ENCODE measurements at places on chromosomes 4 and X.

GRCh38 chrX:114611018-114611619 lies 27.2 kb downstream of the HTR2C start:
- no peak for ATAC-seq

GRCh38 chrX:9211269-9211668 lies 177.3 kb upstream of the FAM9B start:
- ATAC-seq, result no peak

GRCh38 chr4:22019676-22020075 lies 71.1 kb upstream of the KCNIP4 start:
- ATAC-seq, result no peak

DNA sequence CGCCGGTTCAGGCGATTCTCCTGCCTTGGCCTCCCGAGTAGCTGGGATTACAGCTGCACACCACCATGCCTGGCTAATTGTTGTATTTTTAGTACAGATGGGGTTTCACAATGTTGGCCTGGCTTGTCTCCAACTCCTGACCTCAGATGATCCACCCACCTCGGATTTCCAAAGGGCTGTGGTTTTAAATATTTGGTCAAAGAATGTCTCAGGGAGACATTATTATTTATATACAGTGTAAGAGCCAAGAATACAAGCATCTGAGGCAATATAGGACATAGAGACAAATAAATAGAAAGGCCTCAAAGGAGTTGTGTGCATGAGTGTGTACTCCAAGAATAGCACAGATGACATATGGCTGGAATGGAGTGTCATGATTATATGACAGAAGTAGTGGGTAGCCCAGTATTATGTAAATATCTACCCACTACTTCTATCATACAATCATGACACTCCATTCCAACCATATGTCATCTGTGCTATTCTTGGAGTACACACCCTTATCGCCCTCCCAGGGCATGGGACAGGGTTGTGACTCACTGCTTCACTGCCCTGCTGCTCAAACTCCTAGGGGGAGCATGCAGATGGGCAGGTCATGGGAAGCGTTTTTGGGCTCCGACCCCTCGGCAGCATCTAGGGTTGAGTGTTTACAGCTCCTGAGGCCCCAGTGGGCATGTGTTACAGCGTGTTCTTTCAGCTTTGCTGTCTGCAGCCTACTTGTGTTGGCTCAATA lies 1649.8 kb upstream of the PCDH10 start:
- ATAC-seq, result no peak

GRCh38 chr4:56077676-56078075 lies 128.9 kb downstream of the CEP135 start:
- ATAC-seq, result no peak

DNA sequence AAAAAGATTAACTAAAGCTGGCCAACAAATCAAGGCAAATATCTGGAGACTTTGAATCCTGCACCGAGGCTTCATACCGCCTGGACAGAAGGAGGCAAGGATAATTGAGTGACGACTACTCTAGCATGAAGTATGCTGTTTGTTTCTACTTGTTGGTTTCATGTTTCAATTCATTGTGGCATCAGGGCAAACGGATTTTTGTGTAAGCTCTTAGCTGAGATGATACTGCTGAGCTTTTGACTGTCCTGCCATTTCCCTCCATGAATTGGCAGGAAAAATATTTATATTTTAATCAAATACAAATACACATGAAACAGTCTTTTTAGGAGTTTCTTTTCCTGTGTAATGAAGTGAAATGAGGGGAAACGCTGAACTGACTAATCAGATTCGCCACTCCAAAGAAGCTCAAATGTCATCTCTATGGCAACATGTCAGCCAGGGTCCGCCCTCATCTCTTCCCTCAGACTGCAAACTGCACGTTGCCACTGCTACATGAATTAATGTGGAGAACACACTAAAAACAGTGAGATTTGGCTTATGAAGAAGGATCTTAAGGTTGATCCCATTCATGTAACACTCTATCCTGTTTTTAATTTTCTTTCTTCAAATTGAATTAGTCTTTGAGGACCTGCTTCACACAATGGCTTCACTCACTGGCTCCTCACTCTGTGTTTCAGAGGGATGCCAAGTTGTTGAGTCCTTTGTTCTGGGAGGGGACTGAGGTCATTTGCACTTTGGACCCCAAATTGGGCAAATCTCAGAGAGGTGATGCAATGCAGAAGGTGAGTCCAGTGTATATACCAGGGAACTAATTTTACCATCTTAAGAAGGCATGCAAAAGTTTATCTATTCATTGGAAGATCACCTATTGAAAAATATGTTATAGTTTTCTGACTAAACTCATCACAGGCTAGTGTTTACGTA lies 149.6 kb upstream of the MID1 start:
- ATAC-seq, result no peak

DNA sequence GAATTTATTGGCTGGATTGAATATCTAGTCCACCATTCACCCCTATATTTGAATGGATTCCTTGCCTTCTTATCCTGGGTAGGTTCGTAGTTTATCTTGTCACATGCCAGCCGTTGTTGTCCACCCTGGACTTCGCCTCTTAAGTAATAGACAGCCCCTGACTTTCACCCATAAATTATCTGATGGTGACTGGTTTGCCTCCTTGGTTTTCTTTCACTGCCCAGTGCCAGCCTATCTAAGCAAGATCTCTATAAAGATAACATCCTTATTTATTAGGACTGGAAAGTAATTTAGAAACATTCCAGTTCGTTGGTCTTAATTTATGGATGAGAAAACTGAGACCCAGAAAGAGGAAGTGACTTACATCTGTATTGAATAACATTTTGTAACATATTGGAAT lies 410.3 kb downstream of the RPA4 start:
- ATAC-seq, result no peak

DNA sequence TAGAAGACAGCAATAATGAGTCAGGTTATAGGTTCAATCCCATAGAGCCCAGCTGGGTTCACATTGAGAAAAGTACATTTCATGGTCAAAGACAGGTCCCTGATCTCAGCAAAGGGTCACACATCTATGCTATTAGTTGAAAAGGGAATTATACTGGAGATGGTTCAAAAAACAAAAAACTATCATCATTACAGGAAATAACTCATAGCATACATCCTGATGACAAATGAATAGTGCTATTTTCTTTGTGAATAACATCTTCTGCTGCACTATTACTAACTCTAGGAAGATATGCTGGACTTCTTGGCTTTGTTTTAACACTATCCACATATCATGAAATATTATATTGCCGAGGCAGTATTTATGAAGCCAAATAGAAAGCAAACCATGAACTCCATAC lies 202.5 kb upstream of the MAB21L2 start:
- ATAC-seq, result no peak

- ATAC-seq, result no peak
Measured at GRCh38 chr4:176222149-176222548, 26.8 kb upstream of the SPATA4 start.

DNA sequence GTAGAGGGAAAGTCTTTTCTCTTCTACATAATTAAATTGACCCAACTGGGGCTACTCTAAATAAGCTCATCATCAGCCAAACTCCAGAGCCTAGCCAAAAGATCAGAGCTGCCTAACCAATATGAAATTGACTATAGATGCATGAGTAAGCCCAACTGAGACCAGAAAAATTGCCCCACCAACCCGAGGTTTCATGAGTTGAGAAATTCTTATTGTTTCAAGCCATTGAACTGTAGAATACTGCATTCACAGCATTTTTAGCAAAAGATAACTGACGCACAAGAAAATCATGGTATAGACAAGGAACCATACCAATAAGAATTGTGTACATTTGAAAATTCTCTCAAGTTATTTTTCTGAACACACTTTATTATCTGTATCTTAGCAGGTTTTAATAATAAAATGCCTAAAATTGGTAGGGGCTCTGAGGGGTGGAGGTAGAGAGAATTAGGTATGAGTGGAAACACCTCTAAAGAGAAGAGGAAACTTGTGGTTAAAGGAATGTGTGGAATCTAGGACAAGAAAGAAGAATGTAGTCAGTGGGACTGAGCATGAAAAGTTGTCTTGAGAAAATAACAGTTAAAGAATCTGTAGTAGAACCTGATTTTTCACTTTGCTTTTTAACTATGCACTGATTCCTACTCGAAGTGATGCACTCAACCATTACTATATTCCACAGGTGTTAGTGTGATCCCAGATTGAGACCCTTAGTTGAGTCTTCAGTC lies 200.9 kb upstream of the PPP1R2C start:
- no peak for ATAC-seq

GRCh38 chrX:105265093-105265492 lies 44.6 kb upstream of the TEX13A start:
- ATAC-seq, result no peak

DNA sequence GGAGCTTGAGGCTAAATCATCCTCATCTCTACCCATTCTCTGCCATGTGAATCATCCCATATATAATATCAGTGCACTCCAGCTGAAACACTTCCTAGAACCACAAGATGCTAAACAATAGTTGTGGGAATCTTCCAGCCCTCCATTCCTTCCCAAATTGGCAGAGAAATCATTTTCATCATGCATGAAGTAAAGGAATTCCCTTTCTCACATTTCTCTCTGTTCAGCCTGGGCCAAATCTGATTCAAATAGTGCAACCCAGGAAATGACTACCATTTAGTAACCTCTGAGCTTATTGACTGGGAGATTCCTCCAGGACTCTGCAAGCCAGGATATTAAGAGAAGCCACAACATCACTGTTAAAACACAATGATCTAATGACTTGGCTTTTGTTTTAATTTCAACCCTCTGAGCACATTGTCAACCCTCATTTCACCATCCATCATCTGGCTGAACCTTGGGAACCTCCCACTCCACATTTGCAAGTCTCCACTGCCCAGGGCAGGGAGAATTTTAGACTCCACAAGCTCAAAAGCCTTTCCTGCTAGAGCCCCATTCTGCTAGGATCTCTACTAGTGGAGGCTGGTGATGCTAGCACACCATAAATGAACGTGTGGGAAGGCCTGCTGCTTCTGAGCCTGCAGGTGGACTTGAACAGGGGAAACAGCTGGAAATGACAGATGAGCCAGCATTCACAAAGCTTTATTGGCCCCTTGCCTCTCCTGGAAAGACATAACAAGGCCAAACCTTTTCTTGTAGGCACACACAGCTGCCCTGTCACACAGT lies 133.9 kb downstream of the TET2 start:
- no peak for ATAC-seq

GRCh38 chrX:17595456-17596035 lies 141.7 kb upstream of the SCML1 start:
- ATAC-seq, result no peak

DNA sequence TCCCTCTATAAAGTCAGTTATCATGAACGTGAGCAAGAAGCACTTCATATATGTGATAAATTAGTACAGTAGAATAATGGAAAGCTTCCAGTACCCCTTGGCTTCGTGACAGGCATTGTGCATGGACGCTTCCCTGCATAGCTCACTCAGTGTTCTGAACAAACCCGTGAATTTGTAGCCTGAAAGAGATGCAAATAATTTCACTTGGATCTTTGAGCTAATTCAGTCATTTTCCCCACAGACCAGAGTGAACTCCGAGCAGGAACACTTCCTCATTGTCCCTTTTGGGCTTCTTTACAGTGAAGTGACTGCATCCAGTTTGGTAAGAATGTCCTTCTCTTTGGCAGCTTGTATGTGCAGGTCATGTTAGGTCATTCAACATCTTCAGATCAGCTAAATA lies 50.1 kb downstream of the ADD1 start:
- ATAC-seq, result no peak

Data from activated CD4-positive, CD25-positive, alpha-beta regulatory T cell treated with anti-CD3 and anti-CD28 coated beads, Interleukin-2, amount 50 U/mL, for 24 hours (primary cell).